ENCODE measurements at places on chromosomes 4 and X.

- no peaks in the 10 kb centered on the region for H3K27me3 ChIP-seq
- H3K27ac ChIP-seq = no peak overlapping the region
- H3K4me3 ChIP-seq = no peak overlapping the region
- no peaks in the 10 kb centered on the region for H3K36me3 ChIP-seq
- H3K4me1 ChIP-seq = no peaks in the 10 kb centered on the region
These were observed 192.9 kb upstream of the RBPJ start for GRCh38 chr4:26127851-26128337.

DNA sequence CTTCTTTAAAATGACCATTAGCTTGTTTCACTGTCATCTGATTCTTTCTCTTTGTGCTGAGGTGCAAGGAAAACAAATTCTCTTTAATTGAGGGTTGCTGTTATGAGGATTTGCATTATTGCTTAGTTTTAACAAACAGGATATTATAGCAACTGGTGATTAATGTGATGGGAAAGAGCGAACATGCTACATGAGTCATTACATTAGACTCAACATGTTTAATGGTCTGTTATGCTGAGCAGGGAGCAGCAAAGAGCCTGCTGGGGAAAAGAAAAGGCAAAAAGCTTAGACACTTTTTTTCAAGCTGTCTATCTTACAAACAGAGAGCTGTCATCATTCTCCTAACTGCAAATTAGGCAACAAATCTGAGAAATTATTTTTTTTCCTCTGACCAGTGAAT is 230.5 kb upstream of the LCORL start:
- no peak overlapping the region for H3K27ac ChIP-seq
- no peaks in the 10 kb centered on the region for H3K36me3 ChIP-seq
- DNase-seq = no peak

DNA sequence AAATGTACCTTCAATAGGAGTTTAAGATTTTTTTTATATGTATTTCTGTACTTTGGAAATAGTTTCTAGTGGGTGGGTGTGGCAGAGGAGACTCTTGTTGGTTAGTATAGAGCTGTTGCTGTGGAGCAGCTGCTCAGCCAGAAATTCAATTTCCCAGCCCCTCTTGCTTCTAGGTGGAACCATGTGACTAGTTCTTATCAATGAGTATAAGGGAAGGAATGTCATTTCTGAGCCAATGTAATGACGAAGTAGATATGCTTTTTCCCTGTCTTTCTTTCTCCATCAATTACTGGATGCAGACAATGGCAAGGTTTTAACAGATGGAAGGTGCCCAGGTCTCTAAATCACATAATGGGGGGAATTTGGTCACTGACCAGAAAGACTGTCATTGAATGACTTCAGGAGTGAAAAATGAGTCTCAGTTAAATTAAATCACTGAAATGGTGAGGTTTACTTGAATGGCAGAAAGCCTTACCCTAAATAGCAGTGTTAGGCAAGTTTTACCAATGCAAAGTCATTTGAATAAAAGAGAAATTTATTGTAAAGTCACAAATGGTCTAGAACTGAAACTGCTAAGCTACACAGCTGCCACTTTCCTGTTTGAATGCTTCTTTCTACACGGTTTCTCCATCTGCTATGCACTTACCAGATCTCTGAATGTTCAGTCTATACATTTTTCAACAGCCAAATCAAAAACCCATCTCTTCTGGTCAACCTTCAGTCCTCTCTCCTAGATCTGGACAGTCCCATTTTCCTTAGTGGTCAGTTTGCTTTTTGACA is 795.4 kb upstream of the MAGEB2 start:
- H3K36me3 ChIP-seq = no peaks in the 10 kb centered on the region
- no peak overlapping the region for H3K4me3 ChIP-seq
- no peak overlapping the region for H3K27ac ChIP-seq
- no peak for DNase-seq

DNA sequence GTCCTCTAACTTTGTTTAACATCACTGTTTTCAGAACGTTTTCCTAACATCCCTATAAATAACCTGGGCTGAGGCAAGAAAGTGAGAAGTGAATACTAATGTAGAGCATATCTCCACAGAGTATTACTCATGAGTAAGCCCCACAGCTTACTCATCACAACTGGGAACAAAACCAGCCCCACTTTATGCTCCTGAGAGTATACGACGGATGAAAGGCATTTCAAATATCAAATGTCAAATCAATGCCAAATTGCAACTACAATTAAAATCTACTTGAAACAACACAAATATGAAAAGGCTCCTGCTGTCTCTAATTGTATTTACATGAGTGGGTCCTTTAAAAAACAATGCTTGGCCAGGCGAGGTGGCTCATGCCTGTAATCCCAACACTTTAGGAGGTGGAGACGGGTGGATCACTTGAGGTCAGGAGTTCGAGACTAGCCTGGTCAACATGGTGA is 41.2 kb downstream of the SH3RF1 start:
- no peaks in the 10 kb centered on the region for H3K4me1 ChIP-seq
- no peak overlapping the region for H3K4me3 ChIP-seq
- no peak overlapping the region for H3K27ac ChIP-seq
- H3K36me3 ChIP-seq = no peaks in the 10 kb centered on the region
- H3K27me3 ChIP-seq = no peaks in the 10 kb centered on the region

GRCh38 chr4:907691-908425 is 24.3 kb downstream of the GAK start:
- peaks cover 4% of the 10 kb centered on the region for H3K36me3 ChIP-seq
- H3K4me1 ChIP-seq = no peaks in the 10 kb centered on the region
- H3K27me3 ChIP-seq = no peaks in the 10 kb centered on the region

GRCh38 chr4:111873801-111874200 is 271.5 kb upstream of the FAM241A start:
- no peaks in the 10 kb centered on the region for H3K27me3 ChIP-seq
- no peaks in the 10 kb centered on the region for H3K4me1 ChIP-seq
- H3K27ac ChIP-seq = no peak overlapping the region
- no peak overlapping the region for H3K4me3 ChIP-seq

GRCh38 chrX:23493941-23494374 is 159.3 kb downstream of the PTCHD1 start:
- H3K36me3 ChIP-seq = no peaks in the 10 kb centered on the region
- H3K4me1 ChIP-seq = no peaks in the 10 kb centered on the region
- no peak for DNase-seq
- no peak overlapping the region for H3K4me3 ChIP-seq
- H3K27me3 ChIP-seq = no peaks in the 10 kb centered on the region

DNA sequence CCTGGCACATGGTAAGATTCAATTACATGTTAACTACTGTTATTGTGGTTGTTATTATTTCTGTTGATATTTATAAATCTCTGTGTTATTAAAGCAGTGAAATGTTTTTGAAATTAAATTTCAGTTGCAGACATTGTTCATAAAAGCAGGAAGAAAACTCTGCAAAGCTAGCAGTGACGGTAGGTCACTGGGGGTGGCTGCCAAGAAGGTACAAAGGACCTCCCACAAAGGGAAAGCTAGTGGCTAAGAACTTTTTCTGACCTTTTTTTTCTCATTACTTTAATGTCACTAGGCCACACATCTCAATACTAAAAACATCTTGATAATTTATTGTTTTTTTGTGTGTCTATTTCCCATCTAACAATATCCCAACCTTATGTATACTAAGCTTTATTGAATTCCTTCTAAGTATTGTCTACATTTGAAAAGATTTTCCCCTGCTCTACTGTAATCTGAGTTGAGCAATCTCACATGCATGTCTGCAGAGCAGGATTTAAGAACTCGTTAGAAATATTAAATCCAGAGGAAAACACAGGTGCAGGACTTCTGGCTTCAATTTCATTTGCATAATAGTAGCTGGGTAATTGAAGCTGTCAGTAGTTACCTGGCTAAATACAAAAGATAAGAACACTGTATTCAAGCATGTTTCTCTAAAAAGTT is 197.3 kb downstream of the CFAP299 start:
- no peak overlapping the region for H3K27ac ChIP-seq
- no peaks in the 10 kb centered on the region for H3K4me1 ChIP-seq
- no peaks in the 10 kb centered on the region for H3K36me3 ChIP-seq
- H3K27me3 ChIP-seq = no peaks in the 10 kb centered on the region
- no peak for DNase-seq

- H3K27me3 ChIP-seq = no peaks in the 10 kb centered on the region
- H3K4me3 ChIP-seq = no peak overlapping the region
- no peak for DNase-seq
- no peaks in the 10 kb centered on the region for H3K36me3 ChIP-seq
- H3K27ac ChIP-seq = no peak overlapping the region
- no peaks in the 10 kb centered on the region for H3K4me1 ChIP-seq
These were observed 105.7 kb upstream of the RASGEF1B start for GRCh38 chr4:81577392-81577791.

- no peaks in the 10 kb centered on the region for H3K27me3 ChIP-seq
- H3K4me1 ChIP-seq = no peaks in the 10 kb centered on the region
- DNase-seq = no peak
- no peak overlapping the region for H3K4me3 ChIP-seq
- no peak overlapping the region for H3K27ac ChIP-seq
- H3K36me3 ChIP-seq = no peaks in the 10 kb centered on the region
These were observed 114.2 kb downstream of the ZNF827 start for GRCh38 chr4:145824463-145824862.

DNA sequence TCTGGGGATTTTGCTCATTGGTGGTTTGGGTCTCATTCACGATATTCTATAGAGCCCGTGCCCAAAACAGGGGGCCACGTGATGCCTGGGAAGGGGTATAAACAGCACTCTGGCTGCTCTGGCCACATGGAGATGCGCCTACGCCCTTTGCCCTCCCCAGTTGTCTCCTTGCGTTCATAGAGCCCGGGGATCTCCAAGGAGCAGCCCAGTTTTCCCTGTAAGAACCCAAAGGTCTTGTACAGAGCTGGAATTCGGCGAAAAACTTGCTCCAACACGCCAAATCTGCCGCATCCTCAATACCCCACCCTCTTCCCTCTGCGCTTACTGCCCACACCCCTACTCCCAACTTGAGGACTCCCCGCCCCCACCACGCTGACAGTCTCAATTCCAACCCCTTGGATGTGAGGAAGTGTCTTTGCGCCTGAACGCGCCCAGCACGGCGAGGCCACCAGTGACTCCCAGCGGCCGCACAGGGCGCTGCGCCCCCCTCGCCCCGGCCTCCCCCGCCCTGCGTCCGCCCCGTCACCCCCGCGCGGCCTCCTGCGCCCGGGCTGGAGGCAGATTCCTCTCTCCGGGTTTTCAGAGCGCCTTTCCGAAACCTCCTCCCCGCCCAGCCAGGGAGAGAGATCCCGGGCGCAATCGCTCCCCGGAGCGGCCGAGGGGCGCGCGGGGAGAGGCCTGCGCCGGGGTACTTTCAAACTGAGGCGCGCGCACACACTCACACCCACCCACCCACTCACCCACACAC is at the start of gene NHS:
TSS of gene NHS (plus strand) at position 582 of the 748 bp plus-strand sequence. CDS start 558 bp downstream, outside the sequence.
- DNase-seq = peak; percentile 28
- H3K4me3 ChIP-seq = no peak within 1 kb of the TSS
- no peak within 1 kb of the TSS for H3K27ac ChIP-seq
- no peaks in the 10 kb centered on the region for H3K4me1 ChIP-seq
- H3K36me3 ChIP-seq = no peaks in the 10 kb centered on the region
- no peaks in the 10 kb centered on the region for H3K27me3 ChIP-seq

GRCh38 chr4:169116270-169116901 is 106.3 kb upstream of the CBR4 start:
- peak overlapping the region; percentile 73 for H3K27ac ChIP-seq
- H3K27me3 ChIP-seq = no peaks in the 10 kb centered on the region
- H3K36me3 ChIP-seq = peaks cover 21% of the 10 kb centered on the region
- no peak overlapping the region for H3K4me3 ChIP-seq
- DNase-seq = peak; percentile 58
- peaks cover 17% of the 10 kb centered on the region for H3K4me1 ChIP-seq

- peak overlapping the region; percentile 49 for H3K27ac ChIP-seq
- H3K4me3 ChIP-seq = no peak overlapping the region
- peak; percentile 52 for DNase-seq
- peaks cover 6% of the 10 kb centered on the region for H3K4me1 ChIP-seq
These were observed 133.1 kb downstream of the AFAP1 start for GRCh38 chr4:7806338-7807090.

DNA sequence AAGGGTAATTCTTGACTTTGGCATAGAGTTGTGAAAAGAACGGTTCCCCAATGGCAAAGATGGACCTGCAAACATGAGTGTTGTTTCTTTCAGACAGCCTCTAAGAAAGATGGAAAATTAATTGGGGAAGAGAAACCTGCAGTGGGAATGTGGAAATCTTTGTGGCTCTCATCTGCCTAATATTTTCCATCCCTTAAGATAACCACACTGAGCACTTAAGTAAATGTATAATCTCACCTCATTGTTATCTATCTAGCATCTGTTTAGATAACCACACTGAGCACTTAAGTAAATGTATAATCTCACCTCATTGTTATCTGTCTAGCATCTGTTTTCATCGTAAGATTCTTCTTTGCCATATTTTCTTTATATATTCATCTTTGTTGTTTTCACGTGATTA is 149.3 kb downstream of the NWD2 start:
- H3K36me3 ChIP-seq = no peaks in the 10 kb centered on the region
- no peak overlapping the region for H3K27ac ChIP-seq
- H3K27me3 ChIP-seq = no peaks in the 10 kb centered on the region
- no peak overlapping the region for H3K4me3 ChIP-seq
- no peak for DNase-seq

DNA sequence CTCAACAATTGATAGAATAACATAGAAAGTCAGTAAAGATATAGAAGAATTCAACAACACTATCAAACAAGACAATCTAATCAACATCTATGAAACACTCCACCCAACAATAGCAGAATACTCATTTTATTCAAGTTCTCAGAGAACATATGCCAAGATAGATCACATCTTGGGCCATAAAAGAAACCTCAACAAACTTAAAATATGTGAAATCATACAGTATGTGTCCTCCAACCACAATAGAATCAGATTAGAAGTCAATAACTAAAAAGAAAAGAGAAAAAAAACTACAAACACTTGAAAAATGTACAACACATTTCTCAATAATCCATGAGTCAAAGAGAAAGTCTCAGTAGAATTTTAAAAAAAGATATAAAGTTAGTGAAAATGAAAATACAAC is 78.6 kb upstream of the LDB2 start:
- H3K4me3 ChIP-seq = no peak overlapping the region
- no peak for DNase-seq
- no peaks in the 10 kb centered on the region for H3K27me3 ChIP-seq
- no peaks in the 10 kb centered on the region for H3K4me1 ChIP-seq

- no peak for DNase-seq
- no peaks in the 10 kb centered on the region for H3K4me1 ChIP-seq
- H3K4me3 ChIP-seq = no peak overlapping the region
- H3K27ac ChIP-seq = no peak overlapping the region
- H3K36me3 ChIP-seq = no peaks in the 10 kb centered on the region
These were observed 209.5 kb upstream of the CPEB2 start for GRCh38 chr4:14792702-14793227.
